ENCODE measurements at places on chromosomes 16 and 17.

- no peak for DNase-seq
Measured at GRCh38 chr16:75288596-75289120, 37.2 kb upstream of the BCAR1 start.

DNA sequence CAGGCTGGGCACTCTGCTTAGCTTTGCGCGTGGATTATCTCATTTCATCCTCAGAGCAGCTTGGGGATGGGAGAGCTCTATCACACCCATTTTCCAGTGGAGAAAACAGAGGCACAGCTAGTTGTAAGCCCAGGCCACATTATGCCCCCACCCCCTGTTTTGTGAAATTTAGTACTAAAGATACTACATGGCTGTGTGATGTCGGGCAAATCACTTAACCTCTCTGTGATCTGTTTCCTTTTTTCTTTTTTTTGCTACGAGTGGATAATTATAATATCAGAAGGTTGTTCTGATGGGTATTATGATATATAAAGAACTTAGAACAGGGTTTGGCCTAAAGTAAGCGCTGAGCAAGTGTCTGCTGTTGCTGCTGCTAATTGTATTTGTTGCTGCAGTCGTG is 41.6 kb downstream of the ABAT start:
- DNase-seq = no peak

GRCh38 chr17:55654022-55654421 is 68.6 kb downstream of the TMEM100 start:
- DNase-seq = no peak

- no peak for DNase-seq
Measured at GRCh38 chr17:17063546-17064122, 21.4 kb downstream of the MPRIP start.

DNA sequence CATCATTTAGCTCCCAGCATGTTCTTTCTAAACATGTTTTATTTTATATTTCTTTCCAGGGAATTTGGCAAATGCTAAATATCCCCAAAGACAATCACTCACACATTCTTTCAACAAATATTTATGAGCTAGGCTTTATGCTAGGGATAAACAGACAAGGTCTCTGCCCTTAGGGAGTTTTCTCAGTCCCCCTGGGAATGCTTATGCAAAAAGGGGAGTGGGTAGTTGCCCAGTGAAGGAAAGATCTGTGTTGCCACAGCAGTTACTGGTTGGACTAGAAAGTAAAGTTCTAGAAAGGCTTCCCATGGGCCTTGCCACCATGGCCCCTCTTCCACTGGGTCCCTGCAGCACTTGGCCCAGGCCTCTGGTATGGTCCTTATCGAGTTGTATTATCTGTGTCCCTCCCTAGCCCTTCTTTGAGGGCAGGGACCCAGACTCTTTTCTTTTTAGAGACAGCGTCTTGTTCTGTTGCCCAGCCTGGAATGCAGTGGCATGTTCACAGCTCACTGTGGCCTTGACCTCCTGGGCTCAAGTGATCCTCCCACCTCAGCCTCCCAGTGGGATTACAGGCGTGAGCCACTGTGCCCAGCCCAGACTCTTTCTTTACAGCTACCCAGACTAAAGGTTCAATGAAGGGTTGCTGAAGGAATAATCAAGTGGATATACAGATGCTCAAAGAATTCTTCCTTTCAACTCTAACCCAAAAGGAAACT is 78.0 kb downstream of the YPEL2 start:
- DNase-seq = no peak

DNA sequence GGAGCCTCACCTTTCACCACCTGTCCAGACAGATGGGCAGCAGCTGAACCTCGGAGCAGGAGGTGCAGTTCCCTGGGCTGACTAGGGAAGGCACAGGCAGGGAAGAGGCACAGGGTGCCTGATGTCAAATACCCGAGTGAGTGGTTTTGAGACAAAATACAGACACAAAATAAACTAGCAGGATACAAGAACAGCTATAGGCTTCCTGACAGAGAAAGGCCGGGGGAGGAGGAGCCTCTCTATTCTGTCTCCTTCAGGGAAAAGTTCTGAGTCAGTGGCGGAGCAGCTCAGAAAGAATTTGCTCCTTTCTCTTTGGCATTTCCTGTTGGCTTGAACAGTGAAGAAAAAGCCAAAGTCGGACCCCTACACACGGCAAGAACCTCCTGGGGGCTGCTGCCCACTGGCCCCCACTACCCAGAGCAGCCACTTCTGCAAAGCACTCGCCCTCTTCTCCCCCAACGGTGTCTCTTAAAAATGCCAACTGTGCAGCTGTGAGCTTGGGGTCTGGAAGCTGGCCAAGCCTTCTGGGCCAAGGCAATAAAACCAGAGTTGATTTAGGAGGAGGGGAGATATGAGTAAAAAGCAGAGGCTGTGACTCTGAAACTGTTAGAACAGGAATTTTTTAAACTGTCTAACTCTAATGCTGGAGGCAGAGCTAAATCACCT is 14.4 kb upstream of the FAAP100 start:
- DNase-seq = no peak
